ENCODE measurements at places on chromosomes 6 and 20. TPM values are rescaled to one million over a fixed set of nuclear protein-coding genes. Genes with fewer than 3 reads are reported as not detected.

The CEP85L gene
- total RNA-seq, result 22.6 TPM

GRCh38 chr6:5442916-5443315 lies 181.6 kb downstream of the FARS2 start:
- no peak for DNase-seq

DNA sequence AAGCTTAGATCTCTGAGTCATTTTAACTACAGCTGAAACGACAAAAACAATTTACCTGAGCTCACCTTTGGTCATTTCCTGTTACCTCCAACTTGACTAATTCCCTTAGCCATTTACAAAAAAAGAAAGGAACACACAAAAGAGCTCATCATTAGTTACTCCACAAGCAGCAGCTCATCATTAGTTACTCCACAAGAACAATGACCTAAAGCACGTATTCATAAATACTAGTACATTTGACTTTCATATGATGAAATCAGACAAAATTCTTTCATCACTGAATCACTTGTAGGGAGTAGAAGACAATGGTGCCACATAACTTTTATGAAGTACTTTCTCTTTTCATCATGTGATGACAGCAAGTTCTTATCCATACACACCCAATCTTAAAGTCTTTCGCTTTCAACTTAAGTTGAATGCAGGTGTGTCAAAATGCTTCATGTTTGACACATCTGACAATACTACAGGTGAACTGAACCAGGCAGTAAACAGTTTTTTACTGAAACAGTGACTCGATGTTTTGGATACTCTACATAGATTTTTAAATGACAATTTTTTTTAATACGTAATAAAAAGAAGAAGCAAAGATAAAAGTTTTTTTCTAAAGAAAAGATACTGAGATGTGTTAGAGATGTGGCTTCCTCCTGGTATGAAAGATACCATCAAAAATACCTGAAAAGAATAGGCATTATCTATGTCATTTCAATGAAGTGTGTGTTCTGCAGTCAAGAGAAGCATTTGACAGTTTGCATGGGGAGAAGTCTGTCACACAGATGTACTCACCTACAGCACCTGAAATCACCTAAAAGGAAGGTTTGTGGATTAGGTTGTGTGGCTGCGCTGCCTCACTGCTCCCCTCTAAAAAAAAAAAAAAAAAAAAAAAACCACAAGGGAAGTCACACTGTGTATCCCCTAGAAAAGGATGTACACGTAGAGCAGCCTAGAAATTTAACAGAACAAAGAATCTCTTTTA lies 109.1 kb downstream of the PRDM1 start:
- DNase-seq, result no peak

GRCh38 chr20:32411955-32412706 lies 54.0 kb downstream of the ASXL1 start:
- DNase-seq, result no peak

DNA sequence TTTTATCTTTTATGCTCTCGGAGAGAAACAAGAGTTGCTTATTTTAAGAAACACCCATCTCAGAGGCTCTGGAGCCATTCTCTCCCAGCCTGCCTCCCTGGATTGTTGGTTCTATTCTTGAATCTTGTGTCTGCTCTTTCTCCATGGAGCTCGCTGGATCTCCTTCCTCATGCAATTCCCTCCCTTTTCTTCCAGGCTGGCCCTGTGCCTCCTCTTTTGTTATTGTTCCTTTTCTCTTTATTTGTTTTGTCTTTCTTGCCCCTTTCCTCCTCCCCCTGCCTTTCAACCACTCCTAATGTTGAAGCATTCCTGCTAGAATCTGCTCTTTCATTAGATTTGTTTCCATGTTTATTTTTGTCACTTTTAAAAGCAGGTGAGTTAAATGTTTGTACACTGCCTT lies 76.5 kb downstream of the STMND1 start:
- DNase-seq, result no peak

GRCh38 chr6:118197539-118197938 lies 290.5 kb downstream of the SLC35F1 start:
- no peak for DNase-seq

The PPDPF gene
- total RNA-seq, result 95.0 TPM

DNA sequence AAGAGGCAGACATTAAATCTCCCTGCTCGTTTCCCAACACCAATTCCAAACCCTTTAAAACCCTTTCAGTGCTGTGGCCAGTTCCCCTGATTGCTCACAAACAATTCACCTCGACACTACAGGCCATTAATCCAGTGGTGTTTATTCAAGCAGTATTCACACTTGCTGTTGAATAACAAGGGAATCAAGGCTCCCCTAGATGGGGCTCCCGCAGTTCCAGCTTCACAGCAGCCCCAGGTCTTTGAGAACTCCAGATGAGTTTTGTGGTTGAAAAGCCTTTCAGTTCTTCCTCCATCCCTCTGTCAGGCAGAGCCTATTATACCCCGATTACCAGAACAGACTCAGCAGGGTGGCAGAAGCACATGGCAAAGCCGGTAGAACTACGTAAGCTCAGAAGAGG lies 36.2 kb downstream of the JAG1 start:
- DNase-seq, result no peak

The MTFR2 gene
- 2.5 TPM for total RNA-seq

The RIN2 gene
- total RNA-seq, result 117 TPM

- DNase-seq, result peak; percentile 26
Measured at GRCh38 chr6:142885182-142885867, 59.7 kb downstream of the HIVEP2 start.

DNA sequence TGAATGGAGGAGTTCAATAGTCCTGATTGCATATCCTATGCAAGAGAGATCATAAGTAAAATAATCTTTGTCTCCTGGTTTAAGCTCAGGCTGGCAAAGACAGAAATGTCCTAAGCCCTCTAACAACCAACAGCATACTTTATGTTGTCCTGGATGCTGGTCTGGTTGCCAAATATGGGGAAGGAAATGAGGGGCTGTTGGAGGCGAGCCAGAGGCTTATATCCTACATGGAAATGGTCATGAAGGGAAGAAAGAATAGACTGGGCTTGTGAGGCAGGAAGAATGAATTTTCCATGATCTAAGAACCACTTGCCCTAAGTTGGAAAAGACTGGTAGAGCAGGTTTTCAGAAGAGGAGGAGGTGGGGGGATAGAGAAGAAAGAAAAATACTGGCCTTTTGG lies 237.1 kb downstream of the SMOC2 start:
- no peak for DNase-seq

The TSBP1 gene
- not detected for total RNA-seq

The PRSS35 gene
- total RNA-seq, result not detected

GRCh38 chr20:56350842-56351241 lies 7.9 kb upstream of the FAM210B start:
- no peak for DNase-seq
